ENCODE measurements at places on chromosomes 2 and 18.
A peak's percentile ranks its signal among the peaks of the same experiment; 100 is the strongest.

DNA sequence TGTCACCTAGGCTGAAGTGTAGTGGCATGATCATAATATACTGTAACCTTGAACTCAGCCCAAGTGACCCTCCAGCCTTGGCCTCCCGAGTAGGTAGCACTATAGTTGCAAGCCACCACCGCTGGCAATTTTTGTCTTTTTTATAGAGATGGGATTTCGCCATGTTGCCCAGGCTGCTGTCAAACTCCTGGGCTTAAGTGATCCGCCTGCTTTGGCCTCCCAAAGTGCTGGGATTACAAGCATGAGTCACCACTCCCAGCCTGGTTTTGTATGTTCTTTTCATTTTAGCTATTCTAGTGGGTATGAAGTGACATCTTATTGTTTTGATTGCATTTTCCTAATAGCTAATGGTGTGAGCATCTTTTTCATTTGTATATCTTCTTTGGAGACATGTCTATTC lies 11.3 kb upstream of the EXOC6B start:
- DNase-seq = peak; percentile 56

GRCh38 chr2:28993206-28993960 lies 12.3 kb downstream of the TOGARAM2 start:
- DNase-seq = no peak

GRCh38 chr18:6543330-6543908 lies 128.7 kb upstream of the L3MBTL4 start:
- peak; percentile 71 for DNase-seq

DNA sequence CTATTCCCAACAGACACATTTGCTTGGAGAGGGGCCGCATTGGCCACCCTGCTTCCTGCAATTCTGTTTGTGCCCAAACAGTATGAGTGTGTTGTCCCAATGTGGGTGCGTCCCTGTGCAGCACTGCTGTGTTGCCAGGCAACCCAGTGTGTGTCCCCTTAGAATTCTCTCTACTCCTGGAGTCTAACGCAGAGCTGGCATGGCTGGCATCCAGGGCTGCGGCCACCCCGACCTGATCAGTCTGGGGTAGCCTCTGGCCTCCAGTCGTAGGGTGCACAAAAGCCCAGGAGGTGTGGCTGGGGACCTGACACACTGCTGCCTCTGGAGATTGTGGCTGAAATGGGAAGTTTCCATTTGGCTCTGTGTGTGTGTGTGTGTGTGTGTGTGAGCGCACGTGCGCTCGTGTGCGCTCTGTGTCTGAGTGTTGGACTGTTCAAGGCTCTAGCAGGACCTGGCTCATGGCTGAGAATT lies 48.0 kb downstream of the TEX44 start:
- no peak for DNase-seq

DNA sequence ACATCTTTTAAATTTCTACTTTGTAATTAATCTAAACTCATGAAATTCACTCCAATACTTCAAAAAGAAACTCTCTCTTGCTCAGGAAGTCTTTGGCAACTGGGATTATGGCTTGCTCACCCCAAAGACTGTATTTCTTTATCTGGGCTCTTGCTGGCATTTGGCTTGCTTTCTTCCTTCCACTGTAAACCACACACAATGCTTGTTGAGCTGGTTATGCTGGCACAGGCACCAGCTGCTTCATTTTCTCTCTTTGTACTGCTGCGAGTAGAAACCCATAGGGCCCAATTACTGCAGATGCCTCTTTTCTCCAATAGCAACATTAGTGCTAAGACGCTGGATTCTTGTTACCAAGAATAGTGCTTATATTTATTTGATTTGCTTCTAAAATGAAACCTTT lies 51.4 kb downstream of the SLC38A11 start:
- no peak for DNase-seq

DNA sequence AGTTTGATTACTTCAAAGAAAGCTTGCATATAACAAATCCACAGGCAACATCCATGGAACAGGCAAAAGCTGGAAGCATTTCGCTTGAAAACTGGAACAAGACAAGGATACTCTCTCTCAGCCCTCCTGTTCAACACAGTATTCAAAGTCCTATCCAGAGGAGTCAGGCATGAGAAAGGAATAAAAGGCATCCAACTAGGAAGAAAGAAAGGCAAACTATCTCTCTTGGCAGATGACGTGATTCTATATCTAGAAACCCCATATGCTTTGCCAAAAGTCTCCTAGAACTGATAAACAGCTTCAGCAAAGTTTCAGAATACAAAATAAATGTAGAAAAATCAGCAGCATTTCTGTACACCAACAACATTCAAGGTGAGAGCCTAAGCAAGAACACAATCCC lies 34.1 kb upstream of the MC4R start:
- no peak for DNase-seq

GRCh38 chr2:14634489-14635390 lies 2.2 kb downstream of the LRATD1 start:
- DNase-seq = peak; percentile 44

DNA sequence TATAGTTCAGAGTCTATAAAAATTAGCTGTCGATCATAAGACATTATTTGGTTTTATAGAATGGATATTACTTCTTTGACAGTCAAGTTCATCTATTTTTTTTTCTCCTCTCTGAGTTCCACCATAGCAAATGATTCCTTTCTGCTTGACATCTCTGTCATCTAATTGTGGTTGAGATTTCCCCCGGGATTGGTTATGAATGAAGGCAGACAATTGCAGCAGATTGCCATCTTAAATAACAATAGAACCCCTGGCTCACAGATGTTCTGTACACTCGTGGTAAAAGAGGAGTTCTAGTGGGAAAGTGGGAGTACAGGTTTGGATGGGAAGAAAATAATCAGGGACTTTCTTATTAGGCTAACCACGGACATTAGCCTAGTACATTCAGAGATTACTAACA lies 292.1 kb upstream of the NRXN1 start:
- DNase-seq = no peak

DNA sequence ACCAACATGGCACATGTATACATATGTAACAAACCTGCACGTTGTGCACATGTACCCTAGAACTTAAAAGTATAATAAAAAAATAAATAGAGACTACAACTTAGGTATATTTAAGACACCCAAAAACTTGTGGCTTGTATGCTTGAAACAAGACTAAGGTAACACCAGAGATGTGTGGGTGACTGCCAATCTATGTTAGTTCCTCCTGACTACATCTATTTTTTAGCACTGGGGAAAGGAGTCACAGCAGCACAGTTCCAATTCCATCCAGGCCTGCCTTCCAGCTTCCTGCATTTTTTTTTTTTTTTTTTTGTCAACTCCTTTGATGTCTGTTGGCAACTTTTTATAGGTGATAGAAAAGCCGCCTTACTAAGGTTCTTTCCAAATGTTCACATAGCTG lies 18.2 kb downstream of the C2orf69 start:
- DNase-seq = no peak

- DNase-seq = no peak
These were observed 715.1 kb upstream of the SLC8A1 start for GRCh38 chr2:41167014-41167413.

DNA sequence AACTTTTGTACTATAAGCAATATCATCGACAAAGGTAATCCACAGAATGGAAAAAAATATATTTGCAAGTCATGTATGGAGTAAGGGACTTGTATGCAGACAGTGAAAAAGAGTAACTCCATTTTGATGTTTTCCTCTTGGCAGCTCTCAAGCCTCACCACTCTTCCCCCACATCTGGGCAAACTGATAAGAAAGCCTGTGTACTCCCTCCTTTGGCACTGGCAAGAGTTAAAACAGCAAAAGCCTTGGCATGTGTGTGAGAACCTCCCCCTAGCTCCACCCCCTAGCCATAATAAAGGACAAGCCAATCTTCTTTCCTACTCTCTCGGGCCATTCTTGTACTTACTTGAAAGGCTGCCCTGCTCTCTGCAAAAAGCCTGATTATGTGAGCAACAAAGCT lies 335.2 kb downstream of the LRATD1 start:
- DNase-seq = no peak

DNA sequence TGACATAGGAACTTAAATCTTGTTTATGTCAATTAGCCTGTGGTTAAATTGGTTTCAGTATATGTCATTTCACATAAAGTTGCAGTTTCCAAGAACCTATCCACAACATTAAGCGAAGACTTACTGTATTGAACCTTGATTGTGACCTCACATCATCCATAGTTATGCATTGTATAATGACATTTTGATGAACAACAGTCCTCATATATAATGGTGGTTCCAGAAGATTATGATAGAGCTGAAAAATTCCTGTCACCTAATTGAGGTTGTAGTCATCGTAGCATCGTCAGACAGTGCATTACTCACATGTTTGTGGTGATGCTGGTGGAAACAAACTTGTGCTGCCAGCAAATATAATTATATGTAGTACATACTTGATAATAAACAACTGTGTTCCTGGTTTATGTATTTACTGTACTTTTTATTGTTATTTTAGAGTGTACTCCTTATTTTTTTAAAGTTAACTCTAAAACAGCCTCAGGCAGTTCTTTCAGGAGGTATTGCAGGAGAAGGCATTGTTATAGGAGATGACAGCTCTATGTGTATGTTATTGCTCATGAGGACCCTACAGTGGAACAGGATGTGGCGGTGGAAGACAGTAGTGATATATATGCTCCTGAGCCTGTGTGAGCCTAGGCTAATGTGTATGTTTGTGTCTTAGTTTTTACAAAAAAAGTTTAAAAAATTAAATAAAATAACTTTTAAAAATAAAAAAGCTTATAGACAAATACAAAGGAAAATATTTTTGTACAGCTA lies 56.6 kb downstream of the UBE2E3 start:
- DNase-seq = peak; percentile 80

- no peak for DNase-seq
These were observed 326.2 kb downstream of the SETBP1 start for GRCh38 chr18:45006934-45007333.

GRCh38 chr2:134131681-134132489 lies 122.0 kb upstream of the MGAT5 start:
- DNase-seq = no peak

DNA sequence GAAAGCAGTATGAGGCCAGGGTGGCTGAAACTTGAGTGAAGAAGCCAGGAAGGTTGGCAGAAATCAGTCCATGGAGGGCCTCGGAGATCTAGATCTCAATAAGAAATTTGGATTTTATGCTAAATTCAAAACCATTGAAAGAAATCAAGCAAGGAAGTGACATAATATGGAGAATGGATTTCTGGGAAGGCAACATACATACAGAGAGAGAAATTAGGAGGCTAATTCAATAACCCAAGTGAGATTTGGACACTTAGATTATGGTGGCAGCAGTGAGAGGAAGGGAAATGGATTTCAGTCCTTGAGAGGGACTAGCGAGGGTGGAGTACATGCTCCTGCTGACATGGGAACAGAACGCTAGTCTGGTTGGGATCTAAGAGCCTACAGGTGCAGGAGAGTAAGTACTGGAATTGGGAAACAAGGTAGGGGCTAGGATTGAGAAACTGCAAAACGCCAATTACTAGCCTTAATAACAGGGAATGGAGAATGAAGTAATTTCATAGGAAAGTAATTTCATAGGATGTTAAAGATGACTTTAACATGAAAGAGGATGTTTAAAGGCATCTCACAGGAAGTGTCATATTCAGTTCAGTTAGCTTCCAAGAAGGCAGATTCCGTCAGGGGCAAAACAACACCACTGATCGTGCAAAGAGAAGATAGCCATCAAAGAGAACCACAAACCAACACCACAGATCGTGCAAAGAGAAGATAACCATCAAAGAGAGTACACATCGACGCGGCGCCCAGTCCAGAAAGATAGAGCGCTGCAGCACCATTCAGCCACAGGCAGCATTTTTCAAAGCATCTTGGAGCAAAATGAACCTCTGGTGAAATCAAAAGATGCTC lies 27.2 kb downstream of the CDKL4 start:
- DNase-seq = no peak

- DNase-seq = no peak
These were observed 820.5 kb upstream of the POU3F3 start for GRCh38 chr2:104033399-104033798.

DNA sequence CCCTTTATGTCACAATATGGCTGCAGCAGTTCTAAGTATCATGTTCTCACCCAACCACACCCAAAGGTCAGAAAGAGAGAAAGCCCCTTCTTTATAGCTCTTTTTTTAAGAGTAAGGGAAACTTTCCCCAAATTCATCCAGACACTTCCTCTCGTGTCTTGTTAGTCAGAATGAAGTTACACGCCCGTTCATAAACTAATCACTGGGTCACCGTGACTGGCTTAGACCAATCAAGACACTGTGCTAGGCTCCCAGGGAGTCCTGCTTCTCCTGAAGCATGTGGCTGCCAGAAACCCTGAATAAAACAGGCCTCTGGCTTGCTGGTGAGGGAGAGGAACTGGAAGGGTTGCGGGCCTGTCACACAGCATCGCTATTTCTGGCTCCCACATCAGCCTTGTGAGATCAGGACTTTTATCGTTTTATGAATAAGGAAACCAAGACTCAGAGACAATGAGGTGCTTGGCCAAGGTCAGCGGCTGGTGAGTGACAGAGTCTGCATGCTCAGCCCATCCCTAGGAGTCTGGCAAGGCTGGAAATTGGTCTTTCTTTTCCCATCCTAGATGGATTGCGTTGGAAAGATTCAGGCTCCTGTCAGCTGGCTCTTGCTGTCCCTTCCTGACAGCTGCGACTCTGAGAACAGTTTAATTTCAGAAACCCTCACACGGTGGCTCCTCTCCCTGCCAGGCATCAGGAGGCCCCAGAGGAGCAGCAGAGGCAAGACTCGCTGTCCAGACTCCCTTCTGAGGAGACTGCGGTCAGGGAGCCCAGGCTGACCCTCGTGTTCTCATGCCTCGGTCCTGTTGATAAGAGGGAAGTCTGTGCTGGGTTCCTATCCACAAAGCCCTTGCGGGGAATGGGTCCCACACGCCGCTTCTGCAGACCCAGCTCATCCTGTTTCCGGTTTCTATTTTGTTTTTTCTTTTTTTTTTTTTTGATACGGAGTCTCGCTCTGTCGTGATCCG lies 104.5 kb upstream of the TAF1B start:
- DNase-seq = no peak

- DNase-seq = peak; percentile 93
These were observed 156.1 kb downstream of the TPGS2 start for GRCh38 chr18:36672437-36673344.

DNA sequence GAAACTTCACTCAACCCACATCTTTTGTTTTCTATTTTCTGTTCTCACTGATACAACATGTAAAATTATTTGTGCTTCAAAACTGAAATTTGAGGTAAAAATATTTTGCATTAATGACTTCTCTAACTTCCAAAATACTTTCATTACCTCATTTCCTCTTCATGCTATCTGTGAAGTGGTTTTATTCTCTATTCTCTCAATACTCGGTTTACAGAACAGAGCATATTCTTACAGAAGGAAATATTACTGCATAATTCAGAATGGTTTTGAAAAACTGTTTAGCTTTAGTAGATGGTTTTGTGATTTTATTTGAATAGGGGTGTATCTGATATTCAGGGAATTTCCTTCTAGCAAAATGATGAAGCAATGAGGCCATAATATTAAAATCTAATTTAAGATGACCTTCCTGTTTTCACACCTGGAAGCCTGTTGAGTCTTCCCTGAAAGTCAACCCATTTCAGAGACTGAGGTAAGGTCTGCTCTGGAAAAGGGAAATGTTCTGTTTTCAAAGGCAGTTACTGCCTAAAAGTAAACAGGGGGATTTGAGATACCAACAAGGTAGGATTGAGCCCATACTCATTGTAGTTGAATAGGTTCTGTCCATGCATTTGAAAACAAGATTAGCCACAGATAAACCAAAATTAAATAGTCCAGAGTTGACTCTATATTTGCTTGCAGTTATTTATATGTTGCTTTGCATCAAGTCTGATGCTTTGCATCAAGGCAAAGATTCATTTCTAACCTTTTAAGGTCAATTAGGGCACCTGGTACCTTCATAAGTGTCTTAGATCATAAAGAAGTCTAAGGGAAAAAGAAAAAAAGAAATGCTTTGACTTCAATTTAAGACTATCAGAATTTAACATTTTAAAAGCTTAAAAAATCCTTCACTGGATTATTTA lies 50.8 kb upstream of the PEX13 start:
- no peak for DNase-seq
